ENCODE measurements at places on chromosomes 3 and 15. TPM values are rescaled to one million over a fixed set of nuclear protein-coding genes. Genes with fewer than 3 reads are reported as not detected.

The CCRL2 gene
- total RNA-seq: 0.16 TPM

The ZCWPW2 gene
- total RNA-seq: 1.1 TPM

The RARB gene
- 11.7 TPM for total RNA-seq

The MEX3B gene
- 6.0 TPM for total RNA-seq

The SIAH2 gene
- total RNA-seq: 10.6 TPM

The SAMD7 gene
- not detected for total RNA-seq

Data from bronchial smooth muscle cell (primary cell).